Type B pancreatic cell (in vitro differentiated cells): ENCODE measurements at places on chromosomes 11 and 22.

- H3K4me3 ChIP-seq = no peak overlapping the region
- H3K27ac ChIP-seq = no peak overlapping the region
- no peak for DNase-seq
- H3K36me3 ChIP-seq = peaks cover 4% of the 10 kb centered on the region
- H3K27me3 ChIP-seq = peaks cover 3% of the 10 kb centered on the region
Measured at GRCh38 chr11:36015799-36016198, 71.9 kb downstream of the LDLRAD3 start.

DNA sequence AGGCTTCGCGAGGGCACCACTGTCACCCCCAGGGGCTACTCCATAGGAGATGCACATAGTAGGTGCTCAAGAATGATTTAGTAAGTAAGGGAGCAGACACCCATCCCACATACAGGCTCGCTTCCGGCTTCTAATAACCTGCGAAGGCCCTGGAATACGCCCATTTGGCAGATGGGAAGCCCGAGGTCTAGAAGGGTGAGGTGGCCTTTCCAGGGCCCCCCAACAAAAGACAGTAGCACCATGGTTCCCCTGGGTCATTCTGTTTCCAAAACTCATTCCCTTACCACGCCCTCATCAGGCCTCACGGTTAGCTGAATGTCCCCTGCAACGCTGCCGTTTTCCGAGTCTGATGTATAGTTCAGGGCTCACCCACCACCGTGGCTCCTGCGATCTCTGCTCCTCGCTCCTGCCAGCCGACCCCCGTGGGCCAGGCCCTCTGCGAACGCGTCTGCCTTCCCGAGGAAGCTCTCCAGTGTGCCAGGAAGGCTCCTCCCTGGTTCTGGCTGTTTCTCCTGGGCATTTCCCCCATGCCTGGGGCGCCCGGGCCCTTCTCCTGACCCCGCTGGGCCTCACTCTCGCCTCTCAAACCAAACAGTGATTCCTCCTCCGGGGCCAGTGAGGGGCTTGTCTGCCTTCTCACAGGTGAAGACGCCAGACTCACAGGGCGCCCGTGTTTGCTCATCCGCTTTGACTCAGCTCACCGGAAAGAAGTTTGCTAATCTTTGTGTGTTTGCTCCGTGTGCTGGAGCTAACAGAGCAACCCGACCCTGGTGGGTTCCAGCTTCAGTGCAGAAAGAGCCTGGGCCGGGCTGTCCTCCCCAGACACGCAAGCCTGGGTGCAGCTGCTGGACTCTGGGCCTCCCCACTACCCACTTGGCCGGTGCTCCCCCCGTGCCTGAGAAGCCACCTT is 86.6 kb downstream of the RTL6 start:
- peaks cover 25% of the 10 kb centered on the region for H3K4me1 ChIP-seq
- H3K4me3 ChIP-seq = no peak overlapping the region
- no peaks in the 10 kb centered on the region for H3K36me3 ChIP-seq
- H3K27me3 ChIP-seq = peaks cover 7% of the 10 kb centered on the region

GRCh38 chr11:122309262-122309925 is 193.4 kb upstream of the BLID start:
- no peak for DNase-seq
- no peak overlapping the region for H3K27ac ChIP-seq
- H3K36me3 ChIP-seq = no peaks in the 10 kb centered on the region
- no peak overlapping the region for H3K4me3 ChIP-seq

- H3K4me3 ChIP-seq = peak overlapping the region; percentile 27
- H3K27me3 ChIP-seq = no peaks in the 10 kb centered on the region
Measured at GRCh38 chr22:28986366-28986765, 75.3 kb downstream of the C22orf31 start.

DNA sequence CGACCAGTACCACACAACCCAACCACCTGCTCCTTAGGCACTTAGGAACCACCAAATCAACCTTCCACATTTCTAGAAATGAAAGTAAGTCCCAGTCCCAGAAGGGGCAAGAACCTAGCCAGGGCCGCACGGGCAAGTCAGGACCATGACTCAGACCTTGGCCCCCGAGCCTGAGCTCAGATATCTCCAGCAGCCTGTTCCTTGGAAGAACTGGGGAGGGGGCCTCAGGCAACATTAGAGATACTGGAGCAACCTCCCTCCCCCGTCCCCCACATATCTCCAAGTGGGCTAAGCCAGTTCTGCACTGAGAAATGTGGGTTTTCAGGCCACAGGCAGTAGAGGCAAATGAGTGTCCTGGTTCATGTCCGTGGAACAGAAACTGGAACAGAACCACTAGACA is 7.7 kb downstream of the ARAP1 start:
- no peak overlapping the region for H3K4me3 ChIP-seq
- H3K27ac ChIP-seq = no peak overlapping the region
- H3K27me3 ChIP-seq = no peaks in the 10 kb centered on the region
- DNase-seq = no peak
- peaks cover 43% of the 10 kb centered on the region for H3K4me1 ChIP-seq

- H3K27ac ChIP-seq = peak overlapping the region; percentile 69
- peak overlapping the region; percentile 92 for H3K4me3 ChIP-seq
Measured at GRCh38 chr11:16603890-16604793, 134.3 kb upstream of the C11orf58 start.

GRCh38 chr11:124405581-124405980 is 6.8 kb upstream of the OR8B3 start:
- no peak overlapping the region for H3K27ac ChIP-seq
- DNase-seq = no peak
- H3K4me1 ChIP-seq = peaks cover 3% of the 10 kb centered on the region
- peaks cover 35% of the 10 kb centered on the region for H3K27me3 ChIP-seq
- H3K36me3 ChIP-seq = no peaks in the 10 kb centered on the region

GRCh38 chr11:45899086-45899447 is 8.0 kb downstream of the FREY1 start:
- no peaks in the 10 kb centered on the region for H3K27me3 ChIP-seq
- peak overlapping the region; percentile 83 for H3K4me3 ChIP-seq
- peaks cover 7% of the 10 kb centered on the region for H3K4me1 ChIP-seq

DNA sequence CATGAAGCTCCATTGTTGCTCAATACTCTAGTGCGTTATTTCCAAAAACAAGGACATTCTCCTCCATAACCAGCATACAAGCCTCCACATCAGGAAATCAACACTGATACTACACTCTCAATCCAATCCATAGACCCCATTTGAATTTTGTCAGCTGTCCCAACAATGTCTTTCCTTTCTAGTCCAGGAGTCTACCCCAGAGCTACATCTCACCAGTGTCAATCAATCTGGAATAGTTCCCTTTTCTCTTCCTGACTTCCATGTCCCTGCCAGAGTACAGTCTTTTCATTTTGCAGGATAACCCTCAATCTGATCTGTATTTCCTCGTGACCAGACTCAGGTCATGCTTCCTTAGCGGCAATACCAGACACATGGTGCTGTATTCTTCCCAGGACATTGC is 43.0 kb downstream of the TCF20 start:
- H3K27me3 ChIP-seq = no peaks in the 10 kb centered on the region
- H3K4me3 ChIP-seq = no peak overlapping the region
- H3K36me3 ChIP-seq = peaks cover 8% of the 10 kb centered on the region

DNA sequence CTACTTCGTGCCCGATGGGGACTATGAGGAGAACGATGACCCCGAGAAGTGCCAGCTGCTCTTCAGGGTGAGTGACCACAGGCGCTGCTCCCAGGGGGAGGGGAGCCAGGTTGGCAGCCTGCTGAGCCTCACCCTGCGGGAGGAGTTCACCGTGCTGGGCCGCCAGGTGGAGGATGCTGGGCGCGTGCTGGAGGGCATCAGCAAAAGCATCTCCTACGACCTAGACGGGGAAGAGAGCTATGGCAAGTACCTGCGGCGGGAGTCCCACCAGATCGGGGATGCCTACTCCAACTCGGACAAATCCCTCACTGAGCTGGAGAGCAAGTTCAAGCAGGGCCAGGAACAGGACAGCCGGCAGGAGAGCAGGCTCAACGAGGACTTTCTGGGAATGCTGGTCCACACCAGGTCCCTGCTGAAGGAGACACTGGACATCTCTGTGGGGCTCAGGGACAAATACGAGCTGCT is 751 bp downstream of the FIBIN start:
- no peak for DNase-seq
- H3K27ac ChIP-seq = no peak overlapping the region
- H3K4me1 ChIP-seq = peaks cover 14% of the 10 kb centered on the region
- peak overlapping the region; percentile 15 for H3K4me3 ChIP-seq
- no peaks in the 10 kb centered on the region for H3K36me3 ChIP-seq

DNA sequence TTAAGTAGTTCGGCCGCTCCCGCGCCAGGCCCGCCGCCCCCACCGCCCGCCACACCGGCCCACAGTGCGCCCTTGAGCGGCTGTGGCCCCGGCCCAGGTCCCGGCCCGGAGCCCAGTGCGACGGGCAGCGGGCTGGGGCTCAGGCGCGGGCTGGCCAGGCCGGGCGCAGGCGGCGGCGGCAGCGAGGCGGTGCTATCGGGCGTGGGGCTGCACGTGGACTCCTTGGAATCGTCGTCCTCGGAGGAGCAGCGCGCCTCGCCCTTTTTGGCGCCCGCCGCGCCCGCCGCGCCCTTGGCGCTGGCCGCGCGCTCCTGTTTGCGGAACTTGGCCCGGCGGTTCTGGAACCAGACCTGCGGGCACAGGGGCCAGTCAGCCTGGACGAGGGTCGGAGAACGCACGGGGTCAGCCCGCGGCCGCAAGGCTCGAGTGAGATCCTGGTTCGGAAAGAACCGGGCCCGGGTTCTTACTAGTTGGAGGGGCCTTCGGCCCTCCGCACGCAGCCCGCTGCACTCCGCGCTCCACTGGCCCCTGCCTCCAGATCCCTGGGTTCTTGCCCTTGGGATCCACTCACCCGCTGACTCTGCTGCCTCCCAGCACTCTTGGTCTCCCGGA is 4.0 kb downstream of the PHOX2A start:
- H3K36me3 ChIP-seq = peaks cover 10% of the 10 kb centered on the region
- peak overlapping the region; percentile 56 for H3K27ac ChIP-seq
- no peak for DNase-seq
- peak overlapping the region; percentile 84 for H3K4me3 ChIP-seq

- no peak for DNase-seq
- no peak overlapping the region for H3K27ac ChIP-seq
- no peaks in the 10 kb centered on the region for H3K27me3 ChIP-seq
Measured at GRCh38 chr11:16406226-16406625, 49.9 kb upstream of the SOX6 start.

- H3K4me1 ChIP-seq = peaks cover 4% of the 10 kb centered on the region
- no peak for DNase-seq
- peaks cover 3% of the 10 kb centered on the region for H3K27me3 ChIP-seq
- no peak overlapping the region for H3K27ac ChIP-seq
Measured at GRCh38 chr11:123531325-123531724, 101.3 kb downstream of the GRAMD1B start.

- H3K27me3 ChIP-seq = peaks cover 11% of the 10 kb centered on the region
- H3K4me1 ChIP-seq = no peaks in the 10 kb centered on the region
- no peaks in the 10 kb centered on the region for H3K36me3 ChIP-seq
- no peak for DNase-seq
- H3K27ac ChIP-seq = no peak overlapping the region
- no peak overlapping the region for H3K4me3 ChIP-seq
Measured at GRCh38 chr22:25762147-25762546, 20.2 kb downstream of the MYO18B start.

DNA sequence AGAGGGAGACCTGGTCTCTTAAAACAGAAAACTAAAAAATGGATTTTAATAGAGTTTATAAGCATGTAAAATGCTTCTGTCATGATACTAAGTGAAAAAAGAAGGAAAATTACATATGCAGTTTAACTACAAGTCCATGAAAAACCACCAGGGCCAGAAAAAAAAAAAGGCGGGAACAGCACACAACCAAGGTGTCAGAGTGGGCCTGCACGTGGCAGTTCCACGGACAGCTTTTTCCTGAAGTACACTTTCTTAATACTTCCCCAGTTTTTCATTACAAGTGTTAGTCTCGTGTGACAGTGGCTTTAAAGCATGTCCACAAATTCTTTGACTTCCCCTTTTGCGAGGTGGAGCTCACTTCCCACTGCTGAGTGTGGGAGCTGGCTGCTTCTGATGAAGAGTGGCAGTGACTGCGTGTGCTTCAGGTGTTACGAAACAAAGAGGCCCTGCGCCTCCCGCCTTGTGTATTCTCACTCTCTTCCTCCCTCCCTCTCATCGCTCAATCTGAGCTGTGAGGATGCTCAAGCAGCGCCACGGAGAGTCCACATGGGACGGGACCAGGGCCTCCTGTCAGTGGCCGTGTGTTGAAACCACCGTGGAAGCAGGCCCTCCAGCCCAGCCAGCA is 16.4 kb downstream of the PPM1F start:
- H3K36me3 ChIP-seq = peaks cover 5% of the 10 kb centered on the region
- H3K27ac ChIP-seq = no peak overlapping the region
- no peak overlapping the region for H3K4me3 ChIP-seq
- no peak for DNase-seq

- DNase-seq = no peak
- peaks cover 10% of the 10 kb centered on the region for H3K4me1 ChIP-seq
- no peak overlapping the region for H3K27ac ChIP-seq
- no peaks in the 10 kb centered on the region for H3K36me3 ChIP-seq
- H3K4me3 ChIP-seq = no peak overlapping the region
Measured at GRCh38 chr11:121415856-121416255, 36.3 kb upstream of the SORL1 start.

GRCh38 chr22:43658823-43659222 is 153.3 kb downstream of the EFCAB6 start:
- H3K4me1 ChIP-seq = no peaks in the 10 kb centered on the region
- H3K27ac ChIP-seq = no peak overlapping the region
- no peak for DNase-seq
- H3K27me3 ChIP-seq = no peaks in the 10 kb centered on the region
